ENCODE measurements at places on chromosomes 5 and 9.

DNA sequence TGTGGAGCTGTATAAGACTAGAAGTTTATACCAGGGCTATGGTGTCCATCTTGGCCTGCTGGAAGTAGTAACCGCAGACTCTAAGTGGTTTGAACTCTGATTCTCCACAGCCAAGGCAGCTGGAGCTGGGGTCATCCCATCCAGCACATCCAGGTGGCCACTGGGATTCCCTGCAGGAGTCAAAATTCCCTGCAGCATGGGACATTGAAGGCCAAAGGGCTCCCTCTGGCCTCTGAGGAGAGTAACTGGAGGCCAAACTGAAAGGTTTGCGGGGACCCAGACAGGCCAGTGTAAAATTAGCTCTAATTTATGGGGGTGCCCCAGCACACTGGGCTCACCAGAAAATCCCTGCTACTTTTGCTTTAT lies 12.2 kb upstream of the PRXL2C start:
- no peak for DNase-seq

GRCh38 chr9:17824191-17824590 lies 245.3 kb downstream of the SH3GL2 start:
- DNase-seq = peak; percentile 65

- no peak for DNase-seq
Measured at GRCh38 chr5:137214446-137215189, 284.5 kb downstream of the SPOCK1 start.

- no peak for DNase-seq
Measured at GRCh38 chr5:85143138-85143537, 758.5 kb upstream of the EDIL3 start.

- no peak for DNase-seq
Measured at GRCh38 chr9:134913713-134914500, 3.8 kb downstream of the FCN1 start.

- DNase-seq = peak; percentile 22
Measured at GRCh38 chr9:112705768-112706427, 12.0 kb downstream of the INIP start.
